ENCODE measurements at places on chromosomes 2 and 18.
A peak's percentile ranks its signal among the peaks of the same experiment; 100 is the strongest.

DNA sequence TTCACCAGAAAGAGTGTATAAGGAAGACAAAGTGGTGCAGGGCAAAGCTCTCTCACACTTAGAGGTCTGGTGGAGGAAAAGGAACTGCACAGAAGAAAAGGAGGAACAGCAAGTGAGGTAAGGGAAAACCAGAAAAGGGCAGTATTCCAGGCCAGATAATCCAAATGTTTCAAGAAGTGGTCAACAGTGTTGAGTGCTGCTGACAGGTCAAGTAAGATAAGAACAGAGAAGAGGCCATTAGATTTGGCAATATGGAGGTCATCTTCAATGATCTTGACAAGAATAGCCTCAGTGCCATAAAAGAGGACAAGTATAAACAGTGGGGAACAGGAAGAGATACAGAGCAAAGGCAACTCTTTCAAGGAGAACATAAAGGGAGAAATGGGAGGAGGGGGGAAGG, 15.0 kb downstream of the ADD2 start:
- DNase-seq: no peak

GRCh38 chr18:46222710-46223360, 118.7 kb downstream of the HAUS1 start:
- no peak for DNase-seq

DNA sequence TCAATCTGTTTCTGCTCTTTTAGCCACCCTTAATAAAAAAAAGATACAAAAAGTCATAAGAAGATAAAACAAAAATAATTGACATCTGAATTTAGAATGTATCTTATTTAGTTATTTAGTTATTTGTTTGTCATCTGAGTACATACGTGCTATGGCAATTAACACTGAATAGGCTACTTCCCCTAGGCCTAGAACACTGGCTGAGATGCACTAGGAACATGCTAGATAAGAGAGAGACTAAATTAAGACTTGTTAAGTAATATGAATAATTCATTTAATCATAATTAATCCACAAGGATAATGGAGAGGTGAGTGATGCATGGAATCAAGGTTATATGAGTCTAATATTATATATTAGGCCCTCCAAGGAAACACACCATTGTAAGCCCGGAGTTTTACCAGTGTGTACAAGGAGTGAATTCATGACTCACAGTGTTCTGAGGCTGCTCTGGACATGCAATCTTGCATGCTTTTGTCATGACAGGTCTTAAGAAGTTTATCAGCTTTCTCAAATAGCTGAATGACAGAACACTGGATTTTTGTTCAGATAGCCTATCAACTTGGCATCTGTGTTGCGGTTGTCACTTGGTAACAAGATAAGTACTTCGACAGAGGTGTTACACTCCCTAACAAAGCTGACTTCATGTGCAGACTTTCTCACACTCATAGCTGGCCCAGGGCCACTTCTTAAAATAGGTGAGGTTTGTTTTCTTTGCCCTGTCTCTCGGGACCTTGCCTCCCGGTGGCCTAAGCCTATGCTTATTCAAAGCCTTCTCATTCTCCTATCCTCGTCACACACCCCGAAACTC, 5.0 kb upstream of the SERPINB2 start:
- DNase-seq: peak; percentile 18

DNA sequence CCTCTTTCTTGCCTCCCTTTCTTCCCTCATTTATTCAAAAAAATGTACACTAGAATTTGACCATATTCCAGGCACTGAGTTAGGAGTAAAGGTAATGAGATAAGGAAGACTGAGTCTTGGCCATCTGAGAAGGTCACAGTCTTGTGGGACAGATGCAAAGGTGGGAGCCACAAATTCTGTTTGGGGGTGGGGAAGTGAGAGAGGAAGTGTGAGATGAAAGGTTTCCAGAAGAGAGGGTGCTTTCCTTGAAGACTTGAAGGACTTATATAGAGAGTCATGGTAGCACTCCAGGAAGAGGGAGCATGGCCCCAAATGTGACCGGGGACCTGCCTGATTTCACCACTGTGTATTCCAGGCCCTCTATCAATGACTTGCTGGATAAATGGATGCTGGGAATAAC, 320.6 kb downstream of the LPIN1 start:
- no peak for DNase-seq

GRCh38 chr18:77129150-77129551, 3.4 kb downstream of the MBP start:
- DNase-seq: no peak

- no peak for DNase-seq
Measured at GRCh38 chr18:47168913-47169312, 7.3 kb downstream of the IER3IP1 start.

GRCh38 chr2:86358957-86359356, 21.5 kb upstream of the REEP1 start:
- DNase-seq: no peak

GRCh38 chr2:99607454-99607853, 117.6 kb upstream of the REV1 start:
- no peak for DNase-seq

DNA sequence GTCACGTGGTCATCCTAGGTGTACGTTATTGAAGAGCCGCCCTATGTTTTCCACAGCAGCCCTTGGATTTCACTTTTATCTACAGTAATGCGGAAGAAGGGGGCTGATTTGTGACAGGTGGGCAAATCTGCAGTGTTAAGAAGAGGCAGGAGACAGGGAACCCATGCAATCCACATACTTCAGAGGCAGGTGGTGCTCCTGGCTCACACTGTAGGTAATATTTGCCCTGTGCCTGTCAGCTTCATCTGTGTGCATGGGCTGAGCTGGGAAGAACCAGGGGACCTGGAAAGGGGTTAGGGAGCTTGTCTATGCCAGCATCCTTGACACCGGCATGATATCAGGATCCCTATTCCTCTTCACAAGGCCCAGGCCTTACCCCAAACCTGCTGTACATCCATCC, 183.9 kb downstream of the SH3RF3 start:
- DNase-seq: no peak

DNA sequence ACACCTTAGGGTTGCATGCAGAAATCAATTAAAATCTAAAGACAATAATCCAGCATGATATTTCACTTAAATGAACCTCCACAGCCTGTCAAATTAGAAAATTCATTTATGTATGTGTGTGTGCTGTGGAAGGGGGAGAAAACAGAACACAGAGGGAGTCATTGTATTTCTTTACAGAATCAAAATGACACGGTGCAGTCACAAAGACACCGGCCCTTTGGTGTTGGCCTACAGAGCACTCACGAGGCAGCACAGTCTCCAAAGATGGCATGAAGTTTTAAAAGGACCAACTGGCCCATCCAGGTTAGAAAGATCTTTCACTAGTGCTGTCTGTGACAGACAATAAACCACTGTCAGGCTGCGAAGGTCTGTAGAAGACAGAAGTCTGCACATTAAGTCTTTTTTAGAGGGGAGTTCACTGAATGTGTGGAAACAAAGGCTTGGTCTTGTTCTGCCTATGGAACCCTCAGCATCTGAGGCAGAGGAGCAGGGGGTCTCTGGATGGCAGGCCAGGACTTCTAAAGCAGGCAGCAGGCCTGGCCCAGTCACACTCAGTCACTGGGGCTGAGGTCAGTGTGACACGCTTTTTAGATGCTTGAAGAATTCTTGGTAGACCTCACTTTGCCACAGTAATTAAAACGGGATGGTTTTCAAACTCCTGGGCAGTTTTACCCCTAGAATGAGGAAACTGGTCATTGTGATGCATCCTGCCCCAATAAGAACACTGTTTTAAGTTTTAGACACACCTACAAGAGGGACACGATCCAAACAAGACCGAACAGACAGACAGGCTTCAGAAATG, 184.9 kb downstream of the AFF3 start:
- no peak for DNase-seq

GRCh38 chr2:120014226-120014980, 1.5 kb downstream of the EPB41L5 start:
- DNase-seq: no peak

DNA sequence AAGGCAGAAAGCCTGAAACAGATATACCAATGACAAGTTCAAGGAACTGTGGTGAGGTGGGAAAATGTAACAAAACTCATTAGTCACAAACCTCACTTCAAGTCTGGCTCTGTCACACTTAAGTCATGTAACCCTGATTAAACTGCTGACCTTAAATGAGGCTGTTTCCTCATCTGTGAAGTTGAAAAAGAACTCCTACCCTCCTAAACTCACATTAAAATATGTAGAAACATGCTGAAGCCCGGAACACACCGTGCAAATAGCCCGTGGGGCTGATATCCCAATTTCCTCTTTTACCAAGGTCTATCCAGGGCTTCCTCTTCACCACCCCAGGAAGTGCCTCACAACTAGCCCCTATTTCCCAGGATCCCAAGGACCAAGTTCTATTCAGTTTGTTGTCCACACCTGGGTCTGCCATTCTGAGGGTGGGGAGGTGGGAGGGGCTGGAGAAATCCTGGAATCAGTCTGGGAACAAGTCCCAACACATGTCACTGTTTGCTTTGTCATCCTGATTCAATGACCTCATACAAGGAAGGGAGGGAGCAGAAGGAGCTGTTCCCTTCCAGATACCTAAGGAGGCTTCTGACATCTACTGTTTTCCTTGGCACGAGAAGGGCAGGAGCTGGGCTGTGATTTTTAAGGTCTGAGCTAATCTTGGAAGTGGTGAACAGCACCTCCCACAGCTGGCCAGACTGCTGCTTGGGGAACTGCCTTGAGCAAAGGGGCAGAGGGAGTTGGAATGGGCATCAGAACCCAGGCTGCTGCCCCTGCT, 42.3 kb downstream of the SLC4A1AP start:
- peak; percentile 84 for DNase-seq

GRCh38 chr18:25180973-25181548, 170.9 kb downstream of the ZNF521 start:
- DNase-seq: no peak

- no peak for DNase-seq
Measured at GRCh38 chr2:33014268-33014667, 67.5 kb downstream of the LTBP1 start.

Data from HTR-8/SVneo (cell line).